Activated CD4-positive, alpha-beta T cell treated with anti-CD3 and anti-CD28 coated beads, Interleukin-2, amount 50 U/mL, for 24 hours (primary cell): ENCODE measurements at places on chromosomes 1 and 21.

- no peak for DNase-seq
Observed at GRCh38 chr1:77322061-77322900, 40.5 kb downstream of the AK5 start.

DNA sequence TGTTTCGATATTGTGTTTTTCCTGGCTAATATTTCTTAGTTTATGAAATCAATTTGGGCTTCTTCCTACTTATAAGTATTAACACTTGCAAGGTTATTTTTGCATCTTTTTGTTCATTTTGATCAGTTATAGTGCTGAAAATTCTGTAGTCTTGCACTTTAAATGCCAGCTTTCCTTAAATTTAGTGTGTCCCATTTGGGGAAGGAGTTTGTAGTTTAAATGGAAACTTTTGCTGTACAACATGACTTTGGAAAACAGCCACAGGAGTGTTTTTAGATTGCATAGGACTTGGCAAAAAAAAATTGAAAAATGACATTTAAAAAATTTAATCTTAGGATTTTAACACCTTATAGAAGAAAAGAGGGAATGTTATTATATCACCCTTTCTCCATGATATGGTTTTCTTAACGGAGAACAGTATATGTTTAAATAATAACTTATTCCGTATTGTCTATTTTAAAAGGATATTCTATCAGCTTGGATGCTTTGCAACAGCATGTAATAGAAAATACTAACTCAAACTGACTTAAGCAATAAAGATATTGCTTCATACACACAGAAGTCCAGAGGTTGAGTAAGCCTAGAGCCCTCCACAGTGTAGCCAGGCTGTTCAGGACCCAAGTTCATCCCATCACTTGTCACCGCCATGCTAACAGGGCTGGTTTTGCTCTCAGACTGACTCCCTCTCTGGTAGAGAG lies 53.8 kb downstream of the LYPLAL1 start:
- DNase-seq = no peak

DNA sequence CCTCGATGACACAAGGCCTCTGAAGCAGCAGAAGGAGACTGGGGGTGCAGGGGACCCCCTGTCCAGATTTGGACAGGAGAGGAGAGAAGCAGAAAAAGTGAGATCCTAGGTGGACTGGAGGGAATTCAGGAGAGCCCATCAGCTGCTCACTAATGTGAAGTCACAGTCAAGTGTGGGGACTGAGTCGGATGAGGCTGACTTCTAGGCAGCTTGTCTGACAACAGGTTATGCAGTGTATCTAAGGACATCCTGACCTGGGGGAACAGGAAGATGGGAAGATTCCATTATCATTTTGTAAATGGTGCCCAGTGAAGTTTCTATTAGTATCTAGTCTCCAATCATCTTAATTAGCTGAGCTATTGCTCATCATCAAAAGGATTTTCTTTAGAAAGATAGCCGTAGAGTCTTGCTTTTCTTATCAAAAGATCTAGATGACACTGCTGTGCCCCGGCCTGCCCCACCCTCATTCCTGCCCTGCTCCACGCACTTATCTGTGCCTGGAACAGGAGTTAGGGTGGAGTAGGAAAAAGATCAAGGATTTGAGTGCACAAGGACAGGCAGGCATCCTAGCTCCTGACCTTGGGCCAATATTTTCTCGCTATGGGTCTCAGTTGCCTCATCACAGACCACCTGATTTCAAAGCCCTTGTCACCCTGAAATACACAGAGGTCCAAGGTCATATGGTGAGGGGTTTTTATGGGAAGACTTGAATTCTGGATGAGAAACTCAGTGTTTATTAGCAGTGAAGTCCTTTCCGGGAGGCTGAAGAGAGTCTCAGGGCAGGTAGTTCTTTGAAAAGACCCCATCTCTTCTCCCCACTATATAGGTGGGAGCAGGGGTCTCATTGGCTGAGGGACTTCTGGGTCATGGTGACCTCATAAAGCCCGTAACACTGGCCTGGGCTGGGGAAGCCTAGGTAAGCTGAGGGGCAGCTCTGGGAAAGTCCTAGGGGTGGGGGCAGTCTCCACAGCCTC lies at the start of gene MROH7:
TSS of gene MROH7 (plus strand) at position 924 of the 974 bp plus-strand sequence. CDS start 11,141 bp downstream, outside the sequence.
- DNase-seq = no peak

GRCh38 chr1:31396633-31397351 lies 16.2 kb upstream of the SERINC2 start:
- no peak for DNase-seq

- DNase-seq = no peak
Observed at GRCh38 chr1:93601686-93602085, 80.0 kb downstream of the BCAR3 start.

DNA sequence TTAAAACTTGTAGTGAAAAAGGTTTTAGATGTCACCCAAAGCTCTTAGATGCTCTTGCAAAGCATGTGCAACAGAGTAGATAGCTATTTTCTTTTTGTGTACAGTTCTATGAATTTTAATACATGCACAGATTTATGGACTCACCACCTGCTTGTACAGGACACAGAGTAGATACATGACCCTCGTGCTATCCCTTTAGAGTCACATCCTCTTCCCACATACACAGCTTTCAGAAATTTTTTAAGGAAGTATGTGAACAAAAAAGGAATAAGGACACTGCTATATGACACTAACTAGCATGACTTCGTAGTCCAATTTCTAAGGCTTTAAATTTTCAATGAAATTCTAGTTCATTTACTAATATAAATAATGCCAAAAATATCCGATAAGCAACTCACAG lies 60.9 kb downstream of the ABL2 start:
- no peak for DNase-seq

- peak; percentile 22 for DNase-seq
Observed at GRCh38 chr1:229186373-229187056, 84.4 kb upstream of the RAB4A start.

- DNase-seq = no peak
Observed at GRCh38 chr1:161166669-161167548, 683 bp downstream of the PPOX start.
